HT1080 (cell line): ENCODE measurements at places on chromosomes 2 and 18. TPM values are rescaled to one million over a fixed set of nuclear protein-coding genes. Genes with fewer than 3 reads are reported as not detected.

DNA sequence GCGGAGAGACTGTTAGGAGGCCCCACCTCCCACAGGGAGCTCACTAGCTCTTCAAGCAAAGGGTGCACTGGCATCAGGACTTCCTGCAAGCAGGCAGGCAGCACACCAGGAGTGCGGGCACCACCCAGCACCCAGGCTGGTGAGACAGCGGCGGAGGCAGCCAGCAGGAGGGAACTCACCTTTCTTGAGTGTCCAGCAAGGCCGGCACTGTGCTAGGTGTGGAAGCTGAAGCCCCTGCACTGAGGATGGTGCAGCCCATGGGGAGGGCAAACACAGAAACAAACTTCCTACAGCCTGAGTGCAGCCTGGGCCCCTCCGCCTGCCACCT is 100.7 kb upstream of the ID2 start:
- DNase-seq: no peak

The HPCAL1 gene
- total RNA-seq: 158 and 201 TPM in 2 replicates

The RAD51AP2 gene
- total RNA-seq: not detected in 2 replicates

DNA sequence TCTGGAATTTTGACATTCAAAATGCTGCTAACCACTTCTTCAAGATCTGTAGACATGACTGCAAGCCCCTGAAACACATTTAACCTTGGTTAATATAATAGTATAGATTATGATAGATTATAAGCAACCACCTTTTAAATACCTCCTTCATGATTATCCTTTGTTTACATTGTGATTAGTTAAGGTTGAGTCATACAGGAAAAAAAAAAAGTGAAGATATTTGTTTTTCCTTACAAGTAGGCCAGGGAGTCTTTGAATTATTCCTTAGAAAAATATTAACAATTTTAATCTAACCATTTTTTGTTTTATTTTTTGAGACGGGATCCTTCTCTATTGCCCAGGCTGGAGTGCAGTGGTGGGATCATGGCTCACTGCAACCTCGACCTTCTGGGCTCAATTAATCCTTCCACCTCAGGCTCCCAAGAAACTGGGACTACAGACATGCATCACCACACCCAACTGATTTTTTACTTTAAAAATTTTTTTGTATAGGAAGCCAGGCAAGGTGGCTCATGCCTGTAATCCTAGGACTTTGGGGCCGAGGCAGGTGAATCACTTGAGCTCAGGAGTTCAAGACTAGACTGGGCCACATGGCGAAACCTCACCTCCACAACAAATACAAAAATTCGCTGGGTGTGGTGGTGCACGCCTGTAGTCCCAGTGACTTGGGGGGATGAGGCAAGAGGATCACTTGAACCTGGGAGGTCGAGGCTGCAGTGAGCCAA is 99.4 kb downstream of the SLC39A10 start:
- peak; percentile 47 for DNase-seq

The SULT1C4 gene
- total RNA-seq: not detected in 2 replicates
